Stimulated activated CD4-positive, alpha-beta T cell treated with anti-CD3 and anti-CD28 coated beads, Interleukin-4, amount 100 ng/mL, for 48 hours (primary cell): ENCODE measurements at places on chromosomes 16 and 17.

DNA sequence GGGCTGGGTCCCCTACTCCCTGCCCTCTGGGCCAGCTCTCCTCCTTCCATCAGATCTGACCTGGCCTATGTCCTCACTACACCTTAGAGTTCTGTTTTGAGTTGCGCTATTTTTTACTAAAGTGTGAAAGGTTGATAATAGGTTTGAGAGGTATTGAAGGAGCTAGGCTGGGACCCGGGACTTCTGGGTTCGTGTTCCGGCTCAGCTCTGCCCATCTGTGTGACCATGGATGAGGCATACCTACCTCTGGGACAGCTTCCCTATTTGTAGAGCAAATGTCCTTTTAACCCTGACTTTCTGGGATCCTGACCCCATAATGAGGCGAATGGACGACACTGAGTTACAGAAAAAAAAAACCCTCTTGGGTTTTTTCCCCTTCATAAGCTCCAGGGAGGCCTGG lies 36.0 kb downstream of the IL21R start:
- no peak for DNase-seq

DNA sequence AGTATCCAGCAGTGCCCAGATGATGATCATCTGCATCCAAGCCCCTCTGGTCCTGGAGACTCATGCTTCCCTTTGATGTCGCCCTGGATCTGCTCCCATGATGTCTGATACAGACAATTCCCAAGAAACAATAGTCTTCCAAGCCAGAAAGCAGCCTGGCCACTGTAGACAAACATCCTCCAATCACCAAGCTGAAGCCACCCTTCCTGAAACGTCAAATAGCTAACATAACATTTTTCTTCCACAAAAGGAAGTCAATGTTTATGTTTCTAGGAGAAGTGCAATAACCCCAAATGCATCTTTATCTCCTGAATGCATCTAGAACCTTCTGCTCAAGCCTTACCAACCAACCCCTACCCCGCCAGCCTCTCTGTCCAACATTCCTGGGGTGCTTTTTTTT lies 1.2 kb upstream of the DPEP2 start:
- no peak for DNase-seq

- no peak for DNase-seq
Measured at GRCh38 chr16:54112451-54113206, 174.0 kb downstream of the IRX3 start.

DNA sequence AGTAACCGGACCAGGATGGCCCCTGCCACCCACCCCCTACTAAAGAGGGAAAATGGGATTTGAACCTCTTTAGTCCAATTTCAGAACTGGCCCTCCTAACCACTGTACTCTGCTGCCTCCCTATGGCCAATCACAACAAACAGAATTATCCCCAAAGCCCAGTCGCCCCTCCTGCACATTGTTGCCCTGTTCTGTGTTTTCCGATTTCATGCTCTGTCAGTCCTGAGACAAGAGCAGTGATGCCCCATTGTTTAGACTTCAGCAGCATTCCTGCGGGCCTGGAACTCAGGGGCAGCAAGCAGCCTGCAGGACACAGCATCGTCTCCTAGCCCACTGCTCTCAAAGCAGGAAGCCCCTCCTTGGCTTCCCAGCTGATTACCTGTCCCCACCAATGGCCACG lies 20.5 kb upstream of the KLHL11 start:
- DNase-seq = no peak

DNA sequence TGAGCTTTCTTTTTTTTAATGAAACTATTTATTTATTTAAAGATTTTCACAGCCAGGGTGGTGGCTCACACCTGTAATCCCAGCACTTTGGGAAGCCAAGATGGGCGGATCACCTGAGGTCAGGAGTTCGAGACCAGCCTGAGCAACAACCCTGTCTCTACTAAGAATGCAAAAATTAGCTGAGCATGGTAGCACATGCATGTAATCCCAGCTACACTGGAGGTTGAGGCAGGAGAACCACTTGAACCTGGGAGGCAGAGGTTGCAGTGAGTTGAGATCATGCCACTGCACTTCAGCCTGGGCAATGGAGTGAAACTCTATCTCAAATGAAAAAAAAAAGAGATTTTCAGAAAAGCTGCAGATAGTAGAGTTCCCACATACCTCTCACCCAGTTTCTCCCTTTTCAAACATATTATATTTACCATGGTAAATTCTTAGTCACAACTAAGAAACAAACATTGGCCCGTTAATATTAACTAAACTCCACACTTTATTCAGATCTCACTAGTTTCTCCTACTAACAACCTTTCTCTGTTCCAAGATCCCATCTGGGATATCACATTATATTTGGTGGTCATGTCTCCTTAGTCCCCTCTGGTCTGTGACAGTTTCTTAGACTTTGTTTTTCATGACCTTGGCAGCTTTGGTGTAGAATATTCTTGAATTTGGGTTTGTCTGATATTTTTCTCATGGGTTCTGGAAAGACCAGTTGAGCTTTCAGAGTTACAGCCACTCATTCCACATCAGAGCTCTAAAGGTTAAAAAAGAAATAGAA lies 7.8 kb upstream of the TAT start:
- no peak for DNase-seq

- no peak for DNase-seq
Measured at GRCh38 chr17:7322520-7323194, 6.5 kb downstream of the NEURL4 start.

DNA sequence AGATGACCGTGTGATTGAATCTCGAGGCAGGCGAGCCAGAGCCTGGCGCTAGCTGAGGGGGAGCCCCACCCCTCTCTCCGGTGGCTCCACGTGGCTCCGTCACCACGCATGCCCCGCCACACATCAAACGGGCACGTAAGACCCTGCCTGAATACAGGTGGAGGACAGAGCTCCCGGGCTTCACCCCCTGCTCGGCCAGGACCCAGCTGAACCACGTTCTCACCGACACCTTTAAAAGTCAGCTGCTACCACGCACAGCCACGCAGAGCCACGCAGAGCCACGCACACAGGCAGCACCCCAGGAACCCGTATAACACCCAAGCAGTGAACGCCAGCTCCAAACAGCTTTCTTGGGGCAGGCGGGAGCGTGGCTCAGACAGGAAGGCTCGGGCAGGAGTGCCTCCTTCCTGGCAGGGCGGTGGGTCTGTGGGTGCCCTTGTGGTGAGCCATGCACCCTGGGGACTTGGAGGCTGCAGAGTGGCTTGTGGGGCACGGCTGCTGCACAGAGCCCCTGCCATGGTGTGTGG lies 4.4 kb downstream of the TMEM204 start:
- no peak for DNase-seq
